Activated CD4-positive, alpha-beta T cell treated with anti-CD3 and anti-CD28 coated beads, Interleukin-10, Interleukin-2, amounts not matched to agents 100 ng/mL and 50 ng/mL, durations not matched to agents 16 hours and 8 hours (primary cell): ENCODE measurements at places on chromosomes 3 and 15.

DNA sequence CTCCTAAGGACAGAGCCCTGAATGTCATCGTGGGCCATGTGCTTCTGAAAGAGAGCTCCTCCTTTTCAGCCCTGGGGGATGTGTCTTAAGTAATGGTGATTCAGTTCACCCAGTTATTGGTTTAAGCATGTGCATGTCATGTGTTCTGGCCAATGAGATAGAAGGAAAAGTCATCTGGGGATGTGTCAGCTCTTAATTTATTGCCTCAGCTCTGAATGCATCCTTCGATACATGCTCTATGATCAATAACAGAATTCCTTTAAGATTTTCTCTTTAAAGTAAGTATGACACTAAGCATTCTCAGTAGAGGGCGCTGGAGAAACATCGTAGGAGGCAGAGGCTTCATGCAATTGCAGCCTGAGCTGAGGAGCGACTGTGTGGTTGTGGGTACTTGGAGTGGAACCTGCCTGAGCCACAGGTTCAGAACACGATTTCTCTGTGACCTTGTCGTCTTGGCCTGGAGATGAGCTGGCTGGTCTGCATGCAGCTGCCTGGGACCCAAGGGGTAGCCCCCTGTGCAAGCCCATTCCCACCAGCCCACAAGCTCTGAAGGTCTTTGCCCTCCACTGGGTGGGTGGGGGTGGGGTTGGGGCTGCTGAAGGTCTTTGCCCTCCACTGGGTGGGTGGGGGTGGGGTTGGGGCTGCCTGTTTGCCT lies 69.5 kb downstream of the C3orf38 start:
- peak; percentile 43 for DNase-seq

- DNase-seq = no peak
Measured at GRCh38 chr15:79529157-79529785, 97.1 kb downstream of the MINAR1 start.

DNA sequence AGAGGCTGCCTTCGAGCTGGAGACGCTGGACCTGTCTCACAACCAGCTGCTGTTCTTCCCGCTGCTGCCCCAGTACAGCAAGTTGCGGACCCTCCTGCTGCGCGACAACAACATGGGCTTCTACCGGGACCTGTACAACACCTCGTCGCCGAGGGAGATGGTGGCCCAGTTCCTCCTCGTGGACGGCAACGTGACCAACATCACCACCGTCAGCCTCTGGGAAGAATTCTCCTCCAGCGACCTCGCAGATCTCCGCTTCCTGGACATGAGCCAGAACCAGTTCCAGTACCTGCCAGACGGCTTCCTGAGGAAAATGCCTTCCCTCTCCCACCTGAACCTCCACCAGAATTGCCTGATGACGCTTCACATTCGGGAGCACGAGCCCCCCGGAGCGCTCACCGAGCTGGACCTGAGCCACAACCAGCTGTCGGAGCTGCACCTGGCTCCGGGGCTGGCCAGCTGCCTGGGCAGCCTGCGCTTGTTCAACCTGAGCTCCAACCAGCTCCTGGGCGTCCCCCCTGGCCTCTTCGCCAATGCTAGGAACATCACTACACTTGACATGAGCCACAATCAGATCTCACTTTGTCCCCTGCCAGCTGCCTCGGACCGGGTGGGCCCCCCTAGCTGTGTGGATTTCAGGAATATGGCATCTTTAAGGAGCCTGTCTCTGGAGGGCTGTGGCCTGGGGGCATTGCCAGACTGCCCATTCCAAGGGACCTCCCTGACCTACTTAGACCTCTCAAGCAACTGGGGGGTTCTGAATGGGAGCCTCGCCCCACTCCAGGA lies 21.1 kb downstream of the NRROS start:
- DNase-seq = no peak

DNA sequence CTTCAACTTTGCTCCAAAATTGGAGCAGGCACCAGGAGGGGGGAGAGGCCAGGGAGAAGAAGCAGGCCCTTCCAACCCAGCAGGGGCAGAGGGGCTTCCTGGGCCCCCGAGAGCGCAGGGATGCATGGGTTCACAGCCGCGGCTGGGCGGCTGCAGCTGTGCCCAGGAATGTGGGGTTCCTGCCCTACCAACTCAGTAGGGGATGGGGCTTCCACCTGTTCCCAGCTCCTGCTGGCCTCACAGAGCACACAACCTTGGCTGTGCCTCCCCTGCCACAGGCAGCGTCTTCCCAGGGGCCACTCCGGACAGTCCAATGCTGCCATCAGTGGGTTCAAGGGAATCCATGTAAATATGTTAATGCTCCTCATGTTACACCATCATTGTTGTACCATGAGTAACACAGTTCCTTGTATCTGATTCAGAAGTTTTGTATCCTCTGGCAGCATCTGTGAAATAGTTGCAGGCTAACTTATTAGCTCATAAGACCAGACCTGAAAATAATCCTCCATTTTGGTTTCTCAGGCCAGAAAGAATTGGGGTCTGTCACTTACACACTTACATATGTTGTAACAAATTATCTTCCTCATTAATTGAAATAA lies 12.1 kb upstream of the SIAH2 start:
- no peak for DNase-seq

DNA sequence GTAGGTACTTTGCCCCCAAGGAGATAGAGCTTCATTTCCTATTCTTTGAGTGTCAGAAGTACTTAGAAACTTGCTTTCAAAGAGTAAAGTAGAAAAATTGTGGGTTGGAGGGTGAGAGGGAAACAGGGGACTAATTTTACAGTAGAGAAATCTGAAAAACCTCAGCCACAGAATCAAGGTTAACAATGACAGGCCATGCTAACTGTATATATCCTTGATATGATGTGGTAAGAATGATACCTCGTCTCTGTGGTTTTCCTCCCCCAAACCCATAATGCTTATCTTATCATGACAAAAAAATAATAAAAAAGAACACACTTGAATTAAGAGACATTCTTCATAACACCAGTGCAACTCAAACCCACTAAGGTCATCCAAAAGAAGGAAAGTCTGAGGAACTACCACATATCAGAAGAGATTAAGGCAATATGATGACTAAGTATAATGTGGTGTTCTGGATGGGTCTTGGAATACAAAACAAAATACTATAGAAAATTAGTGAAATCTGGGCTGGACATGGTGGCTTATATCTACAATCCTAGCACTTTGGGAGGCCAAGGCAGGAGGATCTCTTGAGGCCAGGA lies 360.4 kb downstream of the ULK4 start:
- peak; percentile 40 for DNase-seq

GRCh38 chr3:179376474-179376873 lies 29.0 kb downstream of the MFN1 start:
- DNase-seq = no peak

DNA sequence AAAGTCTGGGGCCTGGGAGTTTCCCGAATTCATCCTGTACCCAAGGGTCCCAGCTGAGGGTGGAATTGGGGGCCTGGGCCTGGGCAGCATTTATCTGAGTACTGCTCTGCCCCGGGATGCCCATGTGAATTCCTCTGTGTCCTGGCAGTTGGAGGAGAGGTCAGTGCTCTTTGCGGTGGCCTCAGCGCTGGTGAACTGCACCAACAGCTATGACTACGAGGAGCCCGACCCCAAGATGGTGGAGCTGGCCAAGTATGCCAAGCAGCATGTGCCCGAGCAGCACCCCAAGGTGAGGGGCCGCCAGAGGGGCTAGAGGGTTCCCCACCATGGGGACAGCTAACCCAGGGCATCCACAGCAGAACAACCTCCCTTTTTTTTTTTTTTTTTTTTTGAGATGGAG lies 6.2 kb upstream of the RCCD1 start:
- DNase-seq = no peak

DNA sequence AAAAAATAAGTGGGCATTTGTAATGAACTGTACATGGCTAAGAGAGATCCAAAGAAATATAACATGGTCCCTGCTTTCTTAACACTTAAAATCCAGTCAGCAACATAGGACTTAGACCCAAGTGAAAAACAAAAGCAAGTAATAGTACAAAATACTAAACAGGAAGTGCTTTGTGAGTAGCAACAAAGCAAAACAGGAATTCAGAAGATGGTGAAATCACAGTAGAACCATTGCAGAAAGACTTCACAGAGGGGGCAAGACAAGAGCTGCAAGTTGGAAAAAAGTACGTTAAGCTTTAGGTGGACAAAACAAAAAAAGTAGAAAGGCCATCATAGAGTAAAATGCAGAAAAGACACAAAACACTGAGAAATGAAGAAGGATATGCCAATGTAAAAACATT lies 116.0 kb downstream of the TBC1D5 start:
- no peak for DNase-seq

DNA sequence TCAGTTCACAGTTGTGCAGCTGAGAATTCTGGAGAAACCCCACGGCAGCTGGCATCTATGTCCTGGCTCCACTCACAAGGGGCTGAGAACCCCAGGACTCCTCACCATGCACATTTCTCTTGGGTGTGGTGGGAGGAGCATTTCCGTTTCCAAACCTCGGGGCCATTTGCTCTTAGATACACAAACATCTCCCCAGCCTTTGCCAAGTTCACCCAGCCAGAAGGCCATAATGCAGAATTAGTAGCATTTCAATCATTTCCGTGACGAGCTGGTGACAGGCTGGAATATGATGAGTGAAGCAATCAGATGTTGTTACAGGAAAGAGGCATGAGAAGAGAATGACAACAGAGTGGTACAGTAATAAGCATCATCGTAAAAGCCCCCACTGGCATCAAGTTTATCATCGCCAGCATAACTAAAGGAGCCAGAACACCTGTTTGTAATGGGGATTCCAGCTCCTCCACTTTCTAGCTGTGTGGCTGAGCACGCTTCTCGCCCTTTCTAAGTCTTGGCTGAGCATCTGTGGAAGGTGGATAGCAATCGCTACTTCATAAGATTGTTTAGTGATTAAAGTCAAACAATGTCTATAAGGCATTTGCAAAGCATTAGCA lies 82.0 kb downstream of the LIPC start:
- no peak for DNase-seq

DNA sequence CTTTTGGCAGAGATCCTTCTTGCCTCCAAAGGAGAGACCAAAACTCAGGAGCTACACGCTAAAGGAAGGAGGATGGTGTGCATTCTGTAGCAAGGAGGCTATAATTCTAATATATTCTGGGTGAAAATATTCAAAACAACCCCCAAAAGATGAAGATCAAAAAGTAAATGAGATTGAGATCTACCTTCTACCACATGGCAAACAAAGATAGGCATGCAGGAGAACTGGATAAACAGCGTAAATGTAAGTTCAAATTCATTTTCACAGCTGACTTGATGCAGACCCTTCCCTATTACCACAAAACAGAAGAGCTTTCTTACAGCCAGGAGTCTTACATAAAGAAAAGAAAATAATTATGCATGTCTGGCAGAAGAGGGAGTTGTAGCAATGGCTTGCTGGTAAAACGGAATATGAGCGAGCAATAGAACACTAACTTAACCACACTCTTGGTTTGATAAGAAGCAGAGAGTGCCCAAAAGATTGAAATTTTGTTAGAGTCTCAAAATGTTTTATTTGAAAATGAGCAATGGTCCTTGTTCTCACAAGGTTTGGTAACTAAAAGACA lies 272.7 kb downstream of the MECOM start:
- no peak for DNase-seq

GRCh38 chr3:196931828-196932587 lies 10.3 kb downstream of the NCBP2 start:
- no peak for DNase-seq
